ENCODE measurements at places on chromosomes 1 and 21.
A peak's percentile ranks its signal among the peaks of the same experiment; 100 is the strongest.

DNA sequence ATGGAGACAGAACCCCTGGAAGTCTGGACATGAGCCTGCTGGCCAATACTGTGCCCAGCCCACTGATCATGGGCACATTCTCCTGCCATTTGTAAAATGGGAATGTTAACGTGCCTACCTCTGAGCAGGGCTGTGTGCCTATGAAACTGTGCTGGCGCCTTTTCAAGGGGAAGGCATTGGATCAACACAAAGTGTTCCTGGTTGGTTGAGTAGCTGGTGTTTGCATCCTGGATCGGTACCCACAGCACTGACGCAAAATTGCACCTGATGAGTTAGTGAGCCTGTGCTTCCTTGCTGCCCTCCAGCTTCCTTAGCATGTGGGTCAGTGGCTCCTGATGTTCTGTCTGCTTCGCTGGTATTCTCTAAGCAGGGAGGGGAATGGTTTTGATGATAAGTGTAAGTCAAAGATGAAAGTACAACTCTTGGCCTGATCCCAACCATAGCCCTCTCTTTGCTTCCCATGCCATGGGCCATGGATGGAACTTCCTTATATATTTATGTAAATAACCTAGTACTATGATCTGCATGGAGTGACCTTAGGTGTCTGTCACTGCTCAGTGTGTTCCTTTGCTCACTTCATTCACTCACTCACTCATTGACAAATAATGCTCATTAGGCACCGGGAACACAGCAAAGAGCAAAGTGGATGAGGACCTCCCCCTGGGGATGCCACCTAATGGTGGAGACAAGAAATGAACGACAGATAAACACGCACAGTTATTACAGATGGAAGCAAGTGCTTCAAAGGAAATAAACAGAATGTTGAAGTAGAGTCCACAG lies 22.7 kb downstream of the MAB21L3 start:
- peak; percentile 14 for DNase-seq

DNA sequence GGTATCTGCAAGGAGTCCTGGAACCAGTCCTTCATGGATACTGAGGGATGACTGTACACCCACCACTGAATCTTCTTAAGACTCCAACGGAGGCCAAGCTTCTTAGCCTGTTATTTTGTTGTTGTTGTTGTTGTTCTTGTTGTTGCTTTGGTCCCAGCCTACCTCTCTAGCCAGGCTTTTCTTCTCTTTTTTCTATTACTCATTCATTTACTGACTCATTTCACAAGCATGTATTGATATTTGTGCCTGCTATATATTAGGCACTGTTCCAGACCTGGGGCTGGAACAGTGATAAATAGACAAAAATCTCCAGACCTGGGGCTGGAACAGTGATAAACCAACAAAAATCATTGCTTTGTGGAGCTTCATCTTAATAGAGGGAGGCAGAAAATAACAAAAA lies 20.4 kb downstream of the CENPF start:
- no peak for DNase-seq

DNA sequence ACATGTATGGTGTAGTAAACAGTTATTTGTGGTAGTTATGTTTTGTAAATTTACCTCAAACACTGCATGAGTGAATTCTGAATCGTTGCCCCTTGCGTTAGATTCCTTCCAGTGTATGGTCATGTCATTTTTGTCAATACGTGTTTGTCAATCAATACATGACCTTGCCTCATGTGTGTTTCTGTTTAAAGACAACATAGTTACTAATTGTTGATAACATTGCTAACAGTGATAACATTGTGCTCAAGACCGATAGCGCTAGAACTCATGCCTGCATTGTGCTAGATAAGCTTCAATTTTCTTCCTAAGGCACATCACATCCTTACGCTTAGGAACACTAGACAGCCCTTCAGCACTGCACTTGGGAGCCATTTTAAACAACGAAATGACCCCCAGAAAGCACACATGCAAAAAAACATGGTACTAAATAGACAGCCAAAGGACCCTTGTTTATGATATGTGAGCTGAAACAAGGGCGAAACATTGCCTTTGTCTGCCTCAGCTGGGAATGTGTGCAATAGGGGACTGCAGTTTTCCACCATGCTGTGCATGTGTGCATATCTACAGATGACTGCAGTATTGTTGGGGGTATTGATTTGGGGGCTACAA lies 37.3 kb downstream of the MRPS6 start:
- no peak for DNase-seq

- no peak for DNase-seq
These were observed 54.7 kb downstream of the LACTBL1 start for GRCh38 chr1:22917989-22918388.

GRCh38 chr1:84236256-84236655 lies 65.3 kb upstream of the SAMD13 start:
- DNase-seq = no peak

DNA sequence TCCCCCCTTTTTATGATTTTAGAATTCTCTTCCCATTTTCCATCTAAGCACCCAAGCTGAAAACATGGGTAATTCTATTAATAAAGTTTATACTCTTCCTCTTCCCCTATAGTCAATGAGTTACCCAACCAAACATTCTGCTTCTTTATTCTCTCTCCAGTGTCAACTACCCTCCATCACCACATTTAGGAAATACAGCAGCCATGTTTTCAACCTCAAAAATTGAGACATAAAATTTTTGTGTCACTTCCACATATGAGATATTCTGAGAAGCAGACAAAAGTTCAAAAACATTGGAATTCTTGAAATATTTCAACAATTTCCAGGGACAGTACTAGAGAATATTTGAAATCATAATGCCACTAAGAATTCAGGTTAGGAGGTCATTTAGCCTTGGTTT lies 64.8 kb upstream of the ATP1A1 start:
- DNase-seq = no peak

- peak; percentile 4 for DNase-seq
These were observed 389.1 kb downstream of the HLX start for GRCh38 chr1:221268295-221268694.

- peak; percentile 1 for DNase-seq
These were observed 122.3 kb downstream of the GRIK1 start for GRCh38 chr21:29817450-29817849.

GRCh38 chr1:22282364-22282995 lies 139.6 kb upstream of the WNT4 start:
- no peak for DNase-seq

DNA sequence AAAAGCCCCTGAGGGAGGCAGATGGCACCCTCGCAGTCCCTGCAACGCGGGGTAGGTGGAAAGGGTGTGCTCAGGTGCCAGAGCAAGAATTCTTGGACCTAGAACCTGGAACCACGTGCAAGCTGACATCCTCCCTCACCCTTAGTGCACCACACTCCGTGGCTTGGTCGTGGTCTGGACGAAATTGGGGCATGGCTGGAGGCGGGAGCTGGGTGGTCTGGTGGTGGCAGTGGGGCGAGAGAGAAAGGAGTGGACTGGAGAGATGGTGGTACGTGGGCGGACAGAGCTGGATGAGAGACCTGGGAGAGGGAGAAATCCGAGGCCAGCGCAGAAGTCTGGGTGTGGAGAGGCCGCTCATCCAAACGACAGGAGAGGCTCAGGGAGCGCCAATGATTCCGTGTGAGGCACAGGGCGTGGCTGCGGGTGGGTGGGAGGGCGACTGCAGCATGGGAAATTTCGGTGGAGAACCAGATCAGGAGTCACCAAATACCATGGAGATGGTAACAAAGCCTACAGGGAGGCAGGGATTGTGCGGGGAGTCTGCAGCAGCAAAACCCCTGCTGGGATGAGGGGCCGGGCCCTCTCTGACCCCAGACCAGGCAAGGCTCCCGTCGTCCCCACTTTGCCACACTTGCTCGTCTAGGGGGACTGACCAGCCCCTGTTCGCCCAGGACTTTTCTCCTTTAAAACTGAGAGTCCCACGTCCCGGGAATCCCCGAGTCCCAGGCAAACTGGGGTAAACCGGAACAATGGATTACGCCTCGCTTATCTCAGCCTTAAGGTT lies 31.9 kb downstream of the CDCP2 start:
- no peak for DNase-seq

DNA sequence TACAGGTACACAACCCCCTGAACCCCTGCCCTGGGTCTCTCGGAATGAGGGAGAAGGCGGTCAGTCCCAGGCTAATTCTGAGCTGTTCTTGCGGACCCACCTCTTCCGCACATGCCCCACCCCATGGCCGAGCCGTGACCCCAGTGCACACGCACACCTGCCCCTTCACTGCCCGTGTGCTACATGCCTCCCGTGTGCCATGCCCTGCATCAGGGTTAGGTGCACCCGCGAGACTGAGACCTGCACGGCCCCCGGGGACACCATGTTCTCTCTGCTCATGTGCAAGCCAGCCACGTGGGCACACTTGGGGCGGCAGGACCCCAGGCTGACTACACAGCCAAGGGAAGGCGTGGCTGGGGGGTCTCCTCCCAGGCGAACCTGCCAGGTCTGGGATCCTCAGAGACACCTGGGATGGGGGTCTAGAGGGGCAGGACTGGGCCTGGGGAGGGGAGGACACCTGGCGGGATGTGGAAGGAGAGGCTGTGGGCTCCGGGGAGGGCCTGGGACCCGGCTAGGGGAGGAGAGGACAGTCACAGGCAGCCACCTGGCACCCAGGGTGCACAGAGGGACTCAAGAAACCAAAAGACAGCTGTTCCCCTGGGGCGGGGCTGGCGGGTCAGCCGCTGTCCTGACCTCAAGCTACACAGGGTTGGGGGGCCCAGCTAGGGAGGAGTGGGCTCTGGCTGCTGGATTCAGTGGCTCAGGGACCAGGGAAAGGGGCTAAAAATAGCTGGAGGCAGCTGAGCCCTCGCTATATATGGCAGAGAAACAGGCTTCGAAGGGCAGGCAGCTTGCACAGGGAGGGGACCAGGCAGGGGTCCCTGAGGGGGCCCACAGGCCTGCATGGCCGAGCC lies 133.4 kb downstream of the CASZ1 start:
- DNase-seq = no peak

GRCh38 chr21:37005548-37006485 lies 685 bp upstream of the RIPPLY3 start:
- no peak for DNase-seq

- no peak for DNase-seq
These were observed 46.5 kb downstream of the TRAPPC10 start for GRCh38 chr21:44058652-44058964.

DNA sequence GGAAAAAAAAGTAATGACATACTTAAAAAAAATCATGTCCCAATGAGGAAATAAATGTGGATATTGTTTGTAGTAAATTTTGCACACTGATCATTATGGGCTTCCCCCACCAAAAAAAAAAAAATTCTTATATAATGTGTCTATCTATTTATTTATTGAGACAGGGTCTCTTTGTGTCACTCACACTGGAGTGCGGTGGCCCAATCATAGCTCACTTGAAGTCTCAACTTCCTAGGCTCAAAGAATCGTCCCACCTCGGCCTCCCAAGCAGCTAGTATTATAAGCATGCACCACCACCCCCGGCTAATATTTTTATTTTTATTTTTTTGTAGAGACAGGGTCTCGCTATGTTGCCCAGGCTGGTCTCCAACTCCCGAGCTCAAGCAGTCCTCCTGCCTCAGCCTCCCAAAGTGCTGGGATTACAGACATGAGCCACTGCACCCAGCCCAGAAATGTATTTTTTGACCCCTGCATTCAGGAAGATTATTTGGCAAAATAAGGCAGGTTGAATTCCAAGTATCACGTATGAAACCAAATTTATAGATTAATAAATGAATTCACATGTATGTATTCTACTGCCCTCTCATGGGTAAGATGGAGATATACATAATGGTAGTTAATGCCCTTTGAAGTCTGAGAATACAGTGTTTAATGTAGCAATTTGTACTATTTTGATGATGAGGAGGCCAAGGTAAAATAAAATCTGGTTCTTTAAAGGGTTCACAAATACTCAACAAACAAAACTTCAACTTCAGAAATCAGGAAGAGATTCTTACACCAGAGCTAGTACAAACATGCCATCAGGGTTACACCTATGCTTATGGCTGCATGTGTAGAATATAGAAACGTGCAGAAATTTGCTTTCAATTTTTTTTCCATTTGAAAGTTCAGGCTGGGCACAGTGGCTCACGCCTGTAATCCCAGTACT lies 1.4 kb upstream of the DENND2C start:
- DNase-seq = no peak

GRCh38 chr1:178726545-178726944 lies 1.5 kb downstream of the RALGPS2 start:
- no peak for DNase-seq

- DNase-seq = no peak
These were observed 481.8 kb downstream of the USP25 start for GRCh38 chr21:16211339-16212303.

DNA sequence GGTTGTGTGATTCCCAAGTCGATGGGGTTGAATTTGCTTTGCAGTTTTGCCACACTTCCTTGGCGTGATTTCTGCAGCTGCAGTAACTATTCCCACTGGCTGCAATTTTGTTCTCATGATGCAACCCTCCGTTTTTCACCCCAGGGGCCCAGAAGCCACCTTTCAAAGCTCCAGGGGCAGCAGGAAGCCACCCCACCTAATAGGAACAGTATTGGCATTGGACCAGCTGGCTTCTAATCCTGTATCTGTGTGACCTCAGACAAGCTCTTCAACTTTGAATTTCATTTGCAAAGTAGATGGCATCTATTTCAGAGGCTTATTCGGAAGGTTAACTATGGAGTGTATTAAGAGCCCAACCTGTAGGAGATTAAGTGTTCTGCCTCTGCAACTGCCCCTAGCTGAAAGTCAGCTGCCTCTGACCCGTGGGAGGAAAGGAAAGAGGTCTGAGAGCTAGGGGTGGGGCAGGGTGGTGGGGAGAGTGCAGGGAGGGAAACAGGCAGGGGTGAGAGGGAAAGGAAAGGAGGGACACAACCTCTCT lies 12.6 kb downstream of the C1orf115 start:
- no peak for DNase-seq

DNA sequence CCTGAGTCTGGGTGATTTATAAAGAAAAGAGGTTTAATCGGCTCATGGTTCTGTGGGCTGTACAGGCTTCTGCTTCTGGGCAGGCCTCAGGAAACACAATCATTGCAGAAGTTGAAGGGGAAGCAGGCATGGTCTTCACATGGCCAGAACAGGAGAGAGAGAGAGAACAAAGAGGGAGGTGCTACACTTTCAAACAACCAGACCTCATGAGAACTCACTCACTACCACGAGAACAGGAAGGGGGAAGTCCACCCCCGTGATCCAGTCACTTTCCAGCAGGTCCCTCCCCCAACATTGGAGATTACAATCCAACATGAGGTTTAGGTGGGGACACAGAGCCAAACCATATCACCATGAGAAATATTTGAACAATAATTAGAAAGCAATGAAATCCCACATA lies 222.9 kb downstream of the FAM72C start:
- no peak for DNase-seq

GRCh38 chr1:229370601-229371021 lies 27.8 kb upstream of the CCSAP start:
- DNase-seq = no peak

- no peak for DNase-seq
These were observed 481 bp downstream of the CCDC163 start for GRCh38 chr1:45499415-45499769.

All from activated CD4-positive, alpha-beta T cell treated with anti-CD3 and anti-CD28 coated beads, Interleukin-10, Interleukin-2, amounts not matched to agents 100 ng/mL and 50 ng/mL, durations not matched to agents 16 hours and 8 hours (primary cell).